Upper lobe of right lung (tissue), 1 donor: ENCODE measurements at places on chromosomes 5 and 9.

GRCh38 chr9:34500623-34501267 is 22.0 kb downstream of the ENHO start:
- no peak for DNase-seq

- DNase-seq = no peak
Observed at GRCh38 chr9:68669218-68669617, 35.8 kb upstream of the PIP5K1B start.

GRCh38 chr9:102069969-102070368 is 331.5 kb upstream of the GRIN3A start:
- DNase-seq = no peak

DNA sequence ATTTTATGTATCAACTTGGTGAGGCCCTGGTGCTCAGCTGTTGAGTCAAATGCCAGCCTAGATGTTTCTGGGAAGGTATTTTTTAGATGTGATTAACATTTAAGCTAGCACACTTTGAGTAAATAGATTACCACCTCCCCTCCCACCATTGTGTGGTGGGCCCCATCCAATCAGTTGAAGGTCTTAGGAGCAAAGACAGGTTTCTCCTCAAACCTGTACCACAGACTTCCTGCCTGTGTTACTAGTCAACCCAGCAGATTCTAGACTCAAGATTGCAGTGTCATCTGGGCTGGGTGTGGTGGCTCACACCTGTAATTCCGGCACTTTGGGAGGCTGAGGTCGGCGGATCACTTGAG is 33.8 kb downstream of the MRPL36 start:
- no peak for DNase-seq

DNA sequence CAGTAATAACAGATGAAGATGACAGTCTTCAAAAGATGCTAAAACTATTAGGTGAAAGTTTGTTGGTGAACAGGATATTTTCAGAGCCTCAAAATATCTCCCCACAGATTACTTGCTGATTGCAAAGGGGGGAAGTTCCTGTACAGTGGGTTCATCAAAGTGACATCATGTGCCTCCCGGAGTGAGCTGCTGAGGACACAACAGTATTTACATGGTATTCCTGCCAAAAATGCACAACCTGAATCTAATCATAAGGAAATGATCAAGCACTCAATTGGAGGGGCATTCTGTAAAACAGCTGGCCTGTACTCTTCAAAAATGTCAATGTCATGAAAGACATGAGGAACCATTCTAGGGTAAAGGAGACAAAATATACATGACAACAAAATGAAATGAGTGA is 18.9 kb upstream of the GLIS3 start:
- no peak for DNase-seq

GRCh38 chr9:136670576-136671253 is 8.0 kb downstream of the EGFL7 start:
- DNase-seq = no peak

- no peak for DNase-seq
Observed at GRCh38 chr5:149770236-149770635, 40.1 kb downstream of the PPARGC1B start.

DNA sequence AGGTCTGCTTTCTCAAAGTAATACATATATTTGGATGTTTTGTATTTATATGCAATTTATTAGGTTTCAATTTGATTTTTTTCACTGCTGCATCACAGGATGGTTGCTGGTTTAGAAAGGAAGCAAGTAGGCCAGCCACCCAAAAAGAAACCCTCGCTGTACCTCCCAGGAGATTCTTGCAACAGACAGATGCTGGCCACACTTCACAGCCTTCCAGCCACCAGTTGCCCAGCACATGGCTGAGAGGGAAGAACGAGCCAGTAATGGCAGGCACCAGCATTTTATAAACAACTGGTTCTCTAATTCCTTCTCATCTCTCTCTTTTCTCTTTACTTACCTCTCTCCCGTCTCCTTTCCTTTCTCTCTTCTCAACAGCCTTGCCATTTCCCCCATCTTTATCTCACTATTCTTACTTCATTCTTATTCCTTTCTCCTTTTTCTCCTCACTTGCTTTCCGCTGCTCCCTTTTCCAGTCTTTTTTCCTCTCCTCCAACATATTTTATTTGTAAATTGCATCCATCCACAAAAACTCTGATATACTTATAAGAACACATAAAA is 38.9 kb downstream of the EFNA5 start:
- no peak for DNase-seq

GRCh38 chr9:101791938-101792337 is 53.5 kb upstream of the GRIN3A start:
- DNase-seq = no peak
